ENCODE measurements at places on chromosomes 6 and 20.

- no peak for DNase-seq
These were observed 407.1 kb upstream of the MARCKS start for GRCh38 chr6:113450061-113450465.

- DNase-seq, result no peak
These were observed 632 bp downstream of the PRKN start for GRCh38 chr6:162726947-162727321.

- no peak for DNase-seq
These were observed 136.4 kb upstream of the ARMC2 start for GRCh38 chr6:108711826-108712225.

GRCh38 chr6:63066055-63066704, 145.1 kb upstream of the FKBP1C start:
- no peak for DNase-seq

- no peak for DNase-seq
These were observed 74.7 kb downstream of the LAMA4 start for GRCh38 chr6:112179631-112180030.

- DNase-seq, result no peak
These were observed 6.8 kb upstream of the SULF2 start for GRCh38 chr20:47792021-47792618.

- no peak for DNase-seq
These were observed 65.5 kb upstream of the F13A1 start for GRCh38 chr6:6386010-6386409.

DNA sequence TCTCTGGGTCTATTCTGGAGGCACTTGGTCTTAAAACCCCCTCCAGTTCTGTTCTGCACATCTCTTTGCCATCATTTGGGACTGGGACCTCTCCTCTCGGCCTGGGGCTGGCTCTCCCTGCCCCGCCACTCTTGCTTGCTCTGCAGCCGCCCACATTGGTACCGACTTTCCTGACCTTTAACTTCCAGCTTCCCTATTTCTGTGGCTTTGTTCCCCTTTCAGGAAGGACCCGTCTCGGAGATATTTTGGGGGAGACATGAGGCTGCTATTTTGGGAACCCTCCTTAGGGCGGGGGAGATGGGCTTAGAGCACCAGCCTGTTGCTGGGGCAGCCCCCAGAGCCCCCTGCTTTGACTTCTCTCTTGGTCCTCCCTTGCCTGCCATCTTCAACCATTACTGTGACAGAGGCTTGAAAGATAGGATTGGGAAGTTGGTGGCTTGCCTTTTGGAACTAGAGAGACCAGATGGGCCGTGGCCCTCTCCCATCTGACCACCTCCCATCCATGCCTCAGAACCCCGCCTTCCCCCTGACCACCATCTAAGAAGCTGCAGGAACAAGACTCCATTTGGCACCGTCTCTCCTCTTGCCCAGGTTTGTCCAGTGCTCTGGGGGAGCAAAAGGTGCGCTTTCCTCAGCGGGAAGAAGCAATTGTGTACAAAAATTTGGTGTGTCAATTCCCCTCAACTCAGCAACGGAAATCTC, 914 bp downstream of the TREM2 start:
- DNase-seq, result no peak

DNA sequence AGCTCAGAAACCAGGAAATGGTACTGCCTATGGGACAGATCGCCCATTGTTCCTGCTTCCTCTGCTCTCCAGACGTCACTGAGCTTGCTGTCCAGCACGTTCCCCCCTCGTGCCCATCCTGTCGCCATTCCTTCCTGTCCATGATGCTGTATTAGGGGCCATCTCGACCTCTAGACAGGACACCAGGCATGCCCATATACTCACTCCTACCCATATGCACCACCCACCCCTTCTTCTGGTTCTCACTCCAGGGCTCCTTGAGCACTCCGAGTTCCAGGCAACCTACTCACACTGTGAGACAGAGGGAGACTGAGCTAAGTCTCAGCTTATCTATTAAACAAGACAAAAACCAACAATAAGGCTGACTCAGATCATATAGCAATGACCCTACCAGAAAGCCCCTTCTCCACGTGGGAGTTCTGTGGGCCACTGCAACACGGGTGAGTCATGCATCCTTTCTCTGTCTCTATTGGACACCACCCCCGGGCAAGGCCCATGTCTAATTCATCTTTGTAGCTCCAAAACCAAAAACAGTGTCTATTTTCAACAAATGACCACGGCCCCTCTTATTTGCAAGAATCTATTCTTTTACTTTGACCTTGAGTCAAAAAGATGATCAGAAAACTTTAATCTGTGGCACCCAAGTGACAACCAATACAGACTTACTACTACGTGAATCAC, 65.7 kb downstream of the PSMG4 start:
- no peak for DNase-seq

GRCh38 chr6:135937106-135937505, 85.6 kb downstream of the PDE7B start:
- no peak for DNase-seq

DNA sequence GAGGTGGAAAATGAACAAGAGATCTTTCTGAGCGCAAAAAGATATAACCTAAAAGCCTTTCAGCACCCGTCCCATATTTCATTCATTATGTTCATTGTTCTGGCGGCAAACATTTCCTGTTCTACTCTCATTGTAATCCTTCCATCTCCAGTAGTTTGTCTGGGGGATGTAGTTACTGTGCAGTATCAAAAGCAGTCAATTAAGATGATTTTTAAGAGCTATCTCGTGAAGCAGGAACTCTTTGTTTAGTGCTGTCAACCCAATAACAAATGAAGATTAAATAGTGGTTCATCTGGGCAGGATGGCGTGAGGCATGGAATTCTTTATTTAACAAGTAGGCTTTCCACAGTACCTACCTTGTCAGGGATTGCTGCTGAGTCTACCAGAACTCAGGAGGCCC, 876.7 kb downstream of the HACE1 start:
- peak; percentile 64 for DNase-seq

DNA sequence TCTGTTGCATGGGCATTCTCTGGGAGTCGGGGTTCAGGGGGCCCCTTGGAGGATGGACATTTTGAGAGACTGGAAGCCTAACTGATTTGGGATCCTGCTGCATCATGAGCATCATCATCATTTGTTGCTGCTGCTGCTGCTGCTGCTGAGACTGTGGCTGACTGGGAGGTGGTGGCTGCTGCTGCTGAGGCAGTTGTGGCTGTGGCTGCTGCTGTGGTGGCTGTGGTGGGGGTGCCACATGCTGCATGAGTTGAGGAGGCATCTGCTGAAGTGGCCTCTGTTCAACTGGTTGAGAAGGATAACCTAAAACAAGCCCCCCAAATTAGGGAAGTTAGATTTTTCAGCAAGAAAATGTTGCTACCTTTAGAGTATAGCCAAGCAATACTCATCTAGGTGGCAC, 38.9 kb downstream of the TP53INP2 start:
- no peak for DNase-seq

DNA sequence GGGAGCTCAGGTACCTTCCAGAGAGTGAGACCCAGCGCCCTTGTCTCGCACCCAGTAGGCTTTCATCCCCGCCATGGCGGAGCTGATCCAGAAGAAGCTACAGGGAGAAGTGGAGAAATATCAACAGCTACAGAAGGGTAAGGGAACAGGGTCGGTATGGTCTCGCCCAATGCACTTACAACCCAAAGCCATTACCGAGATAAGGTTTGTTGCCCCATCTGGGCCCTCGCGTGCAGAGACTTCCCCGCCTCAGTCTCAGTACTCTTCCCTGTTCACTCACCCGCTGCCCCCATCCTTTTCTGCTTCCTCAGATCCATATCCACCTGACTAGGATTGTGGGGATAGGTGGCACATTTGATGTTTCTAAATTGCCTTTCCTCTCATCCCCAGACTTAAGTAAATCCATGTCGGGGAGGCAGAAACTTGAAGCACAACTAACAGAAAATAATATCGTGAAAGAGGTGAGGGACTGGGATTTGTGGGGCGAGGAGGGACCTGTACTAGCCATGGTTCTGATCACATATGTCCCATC, 449 bp downstream of the PFDN6 start:
- DNase-seq, result no peak

- no peak for DNase-seq
These were observed 4.0 kb downstream of the ARID1B start for GRCh38 chr6:156780962-156781853.

DNA sequence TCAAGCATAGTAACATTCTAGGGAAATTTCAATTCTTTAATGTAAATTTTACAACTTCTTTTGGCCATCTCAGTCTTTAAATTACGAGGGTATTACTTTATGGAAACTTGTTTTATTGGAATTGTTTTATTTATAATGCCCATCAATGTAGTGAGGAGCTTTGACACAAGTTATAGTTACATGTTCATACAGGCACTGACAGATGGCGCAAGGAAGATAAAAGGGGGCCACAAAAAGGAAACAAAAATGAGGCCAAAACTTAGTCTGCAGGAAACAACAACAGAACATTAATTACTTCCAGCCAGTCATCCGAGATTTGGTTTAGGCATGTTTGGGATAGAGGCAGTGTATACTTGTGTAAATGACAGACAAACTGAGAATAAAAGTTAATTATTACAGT, 18.3 kb downstream of the SESN1 start:
- no peak for DNase-seq

DNA sequence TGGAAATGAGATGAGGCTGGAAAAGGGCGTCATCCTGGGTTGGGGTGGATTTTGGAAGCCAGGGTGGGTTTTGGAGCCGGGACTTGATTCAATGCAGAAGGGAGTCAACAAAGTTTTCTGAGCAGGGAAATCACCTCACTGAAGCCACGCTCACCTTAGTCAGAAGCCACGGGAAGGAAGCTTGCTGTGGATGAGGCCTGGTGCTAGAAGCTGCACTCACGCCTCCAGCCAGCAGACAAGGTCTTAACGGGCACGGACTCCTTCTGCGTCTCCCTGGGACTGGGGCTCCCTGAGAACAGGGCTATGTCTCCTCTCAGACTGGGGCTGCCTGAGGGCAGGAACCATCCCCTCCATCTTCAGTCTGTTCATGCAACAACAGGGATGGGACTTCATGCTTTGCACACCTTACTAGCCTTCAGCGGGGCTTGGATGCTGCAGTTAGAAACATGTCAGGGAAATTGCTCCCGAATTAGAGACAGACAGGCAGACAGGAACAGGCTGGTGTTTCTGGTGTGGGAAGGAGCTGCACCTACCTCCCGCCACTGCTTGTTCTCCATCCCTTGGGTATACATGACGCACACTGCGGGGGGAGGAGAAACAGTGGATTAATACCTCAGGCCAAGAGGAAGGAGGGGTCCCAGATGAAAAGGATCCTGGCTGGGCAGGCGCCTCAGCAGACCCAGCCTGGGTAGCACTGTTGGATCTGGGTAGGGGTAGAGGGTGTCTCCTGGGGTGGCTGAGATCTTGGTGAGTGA, 17.5 kb downstream of the CPNE5 start:
- no peak for DNase-seq

GRCh38 chr20:37980876-37981275, 52.4 kb downstream of the TTI1 start:
- DNase-seq, result no peak

GRCh38 chr6:39223555-39223954, 5.7 kb downstream of the KCNK5 start:
- DNase-seq, result no peak

DNA sequence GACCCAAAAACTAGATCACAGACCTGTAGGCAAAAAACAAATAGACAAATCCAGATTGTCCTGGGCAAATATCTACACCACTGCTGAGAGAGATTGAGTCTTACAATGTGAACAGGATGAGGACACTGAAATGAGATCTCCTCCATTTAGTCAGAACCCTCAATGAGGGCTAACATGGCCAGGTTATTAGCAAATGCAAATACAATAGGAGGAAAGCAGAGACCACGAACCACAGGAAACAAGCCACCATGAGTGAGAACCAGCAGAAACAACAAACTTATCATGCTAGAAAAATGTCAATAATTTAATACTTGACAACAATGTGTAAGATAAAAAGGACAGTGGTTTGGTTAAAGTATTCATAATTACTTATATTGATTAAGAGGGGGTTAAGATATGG, 162.8 kb downstream of the SYNE1 start:
- no peak for DNase-seq

DNA sequence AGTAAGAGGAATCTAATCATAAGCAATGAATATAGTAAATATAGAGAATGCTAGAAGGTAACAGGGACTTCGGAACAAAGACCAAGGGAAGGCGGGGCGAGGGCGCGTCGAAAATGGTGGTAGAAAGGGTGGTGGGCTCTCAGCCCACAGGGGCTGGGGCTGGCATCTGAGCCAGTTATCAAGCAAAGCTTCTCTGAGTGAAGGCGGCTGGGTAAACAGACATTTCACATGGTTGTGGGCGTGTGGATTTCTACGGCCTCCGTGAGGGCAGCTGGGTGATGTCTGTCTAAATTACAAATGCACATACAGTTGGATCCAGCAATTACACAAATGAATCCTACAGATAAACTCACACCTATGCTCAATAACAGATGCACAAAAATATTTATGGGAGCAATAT, 56.6 kb downstream of the TOX2 start:
- no peak for DNase-seq

GRCh38 chr6:44594481-44594880, 207.0 kb downstream of the CDC5L start:
- DNase-seq, result no peak

DNA sequence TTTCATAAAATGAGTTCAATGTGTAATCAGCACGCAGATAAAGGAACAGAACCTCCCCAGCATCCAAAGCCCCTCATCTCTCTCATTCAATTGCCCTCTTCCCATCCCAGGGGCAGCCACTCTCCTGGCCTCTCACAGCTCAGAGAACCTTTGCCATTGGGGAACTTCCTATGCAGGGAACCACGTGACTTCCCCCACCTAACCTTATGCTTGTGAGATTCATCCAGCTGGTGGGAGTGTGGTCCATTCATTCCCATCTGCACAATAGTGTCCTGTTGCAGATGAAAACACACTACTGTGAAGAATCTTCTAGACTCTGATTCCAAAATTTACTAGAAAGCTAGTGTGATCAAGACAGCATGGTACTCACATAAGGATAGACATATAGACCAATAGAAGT, 299.3 kb downstream of the CDH4 start:
- no peak for DNase-seq

DNA sequence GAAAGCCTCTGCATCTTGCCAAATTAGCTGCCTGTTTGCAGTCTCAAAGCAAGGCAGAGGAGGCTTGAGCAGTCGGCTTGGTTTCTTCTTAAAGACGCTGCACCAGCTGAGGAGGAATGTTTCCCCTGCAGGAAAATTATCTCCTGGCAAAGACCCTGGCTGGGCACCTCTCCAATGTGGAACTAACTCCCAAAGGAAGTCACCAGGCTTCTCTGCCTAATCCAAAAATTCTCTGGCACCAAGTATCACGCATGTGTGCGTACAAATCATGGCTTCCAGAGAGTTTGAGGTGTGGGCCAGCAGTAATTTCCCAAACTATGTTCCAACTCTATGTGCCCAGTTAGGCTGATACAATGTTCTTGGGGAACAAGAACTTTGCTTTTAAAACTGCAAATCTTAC, 176.2 kb downstream of the KIF16B start:
- no peak for DNase-seq

GRCh38 chr6:41046084-41046483, 3.8 kb downstream of the TSPO2 start:
- no peak for DNase-seq

All from NCI-H1417 (cell line).